ENCODE measurements at places on chromosomes 13 and 19. TPM values are rescaled to one million over a fixed set of nuclear protein-coding genes. Genes with fewer than 3 reads are reported as not detected.

GRCh38 chr13:98822225-98822606 lies 69.7 kb upstream of the SLC15A1 start:
- no peaks in the 10 kb centered on the region for H3K36me3 ChIP-seq
- H3K4me3 ChIP-seq = no peak overlapping the region
- H3K27me3 ChIP-seq = no peaks in the 10 kb centered on the region
- peak overlapping the region; percentile 66 for H3K27ac ChIP-seq
- DNase-seq = no peak

GRCh38 chr13:27130223-27130978 lies 41.2 kb downstream of the USP12 start:
- no peaks in the 10 kb centered on the region for H3K27me3 ChIP-seq
- no peak for DNase-seq
- H3K36me3 ChIP-seq = peaks cover 6% of the 10 kb centered on the region
- H3K27ac ChIP-seq = peak overlapping the region; percentile 54

The OSCAR gene
- total RNA-seq = 0.32 TPM

- no peak for DNase-seq
- H3K4me1 ChIP-seq = no peaks in the 10 kb centered on the region
- no peak overlapping the region for H3K27ac ChIP-seq
- H3K27me3 ChIP-seq = peaks cover 2% of the 10 kb centered on the region
- H3K4me3 ChIP-seq = no peak overlapping the region
Measured at GRCh38 chr19:16021796-16022195, 54.5 kb upstream of the TPM4 start.

DNA sequence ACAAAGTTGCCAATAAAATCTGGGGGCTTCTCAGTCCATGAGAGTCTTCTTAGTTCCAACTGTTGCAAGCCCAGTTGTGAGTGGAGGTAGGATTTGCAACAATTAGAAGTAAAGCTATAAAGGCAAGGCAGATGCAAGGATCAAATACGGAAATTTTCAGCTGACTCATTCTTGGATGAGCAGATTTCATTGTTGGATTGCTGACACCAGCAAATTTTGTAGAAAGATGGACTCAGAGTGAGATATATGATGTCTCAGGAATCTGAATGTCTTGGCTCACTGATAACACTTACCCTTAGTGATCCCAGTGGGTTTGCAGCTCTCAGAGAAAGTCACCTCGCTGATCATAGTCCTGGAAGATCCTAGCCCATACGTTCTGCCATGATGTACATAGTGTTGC lies 209.0 kb downstream of the GPC6 start:
- H3K27ac ChIP-seq = no peak overlapping the region
- no peak overlapping the region for H3K4me3 ChIP-seq
- no peaks in the 10 kb centered on the region for H3K27me3 ChIP-seq
- peaks cover 2% of the 10 kb centered on the region for H3K36me3 ChIP-seq
- no peak for DNase-seq
- peaks cover 15% of the 10 kb centered on the region for H3K4me1 ChIP-seq

The ZNF888 gene
- total RNA-seq = 3.2 TPM

- no peaks in the 10 kb centered on the region for H3K27me3 ChIP-seq
- no peak overlapping the region for H3K4me3 ChIP-seq
- H3K27ac ChIP-seq = no peak overlapping the region
- DNase-seq = no peak
Measured at GRCh38 chr19:39469567-39469966, 11.1 kb upstream of the TIMM50 start.

Data from osteocyte (in vitro differentiated cells).